Effector memory CD4-positive, alpha-beta T cell (primary cell): ENCODE measurements at places on chromosomes 11 and 22.

DNA sequence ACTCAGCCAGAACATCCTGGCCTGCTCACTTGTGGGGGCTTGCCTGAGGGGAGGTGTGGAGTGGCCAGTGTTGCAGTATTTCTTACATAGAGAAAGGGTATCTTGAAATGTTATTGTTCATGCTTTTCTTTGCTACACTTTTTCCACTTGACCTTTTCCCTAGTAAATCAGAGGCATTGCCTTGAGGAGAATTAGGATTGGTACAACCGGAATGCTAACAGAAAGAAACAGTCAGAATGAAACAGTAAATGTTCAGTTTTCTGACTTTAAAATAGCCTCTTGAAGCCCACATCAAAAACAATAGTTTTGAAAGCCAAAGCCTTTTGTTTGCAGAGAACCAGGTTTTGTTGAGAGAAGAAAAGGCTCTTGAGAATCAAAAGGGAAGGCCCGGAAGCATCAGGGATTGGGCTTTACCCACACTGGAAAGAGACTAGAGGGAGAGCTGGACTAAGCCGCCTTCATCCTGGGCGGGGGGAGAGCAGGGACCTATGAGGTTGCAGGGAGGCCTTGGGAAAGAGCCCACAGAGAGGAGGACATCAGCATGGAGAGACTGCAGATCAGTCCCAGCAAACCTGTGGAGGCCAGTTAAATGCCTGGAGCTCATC is 12.4 kb downstream of the ADM start:
- DNase-seq: no peak

DNA sequence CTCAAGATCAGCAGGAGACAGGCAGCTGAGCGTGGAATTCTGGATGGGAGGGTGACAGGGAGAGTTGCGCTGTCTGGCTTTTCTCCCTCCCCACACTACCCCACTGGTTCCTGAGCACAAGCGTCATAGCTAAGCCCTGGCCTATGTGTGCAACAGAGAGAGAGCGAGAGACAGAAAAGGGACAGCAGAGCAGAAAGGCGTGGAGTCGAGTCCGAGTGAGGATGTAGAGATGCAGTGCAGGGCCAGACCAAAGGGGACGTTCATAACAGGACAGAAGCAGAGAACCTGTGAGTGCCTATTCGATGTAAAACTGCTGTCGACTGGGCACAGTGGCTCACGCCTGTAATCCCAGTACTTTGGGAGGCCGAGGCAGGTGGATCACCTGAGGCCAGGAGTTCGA is 94.0 kb upstream of the TMEM45B start:
- no peak for DNase-seq

GRCh38 chr11:34072832-34073231 is 21.3 kb downstream of the CAPRIN1 start:
- DNase-seq: no peak

GRCh38 chr11:59615120-59615636 is 396 bp downstream of the OSBP start:
- DNase-seq: peak; percentile 72

DNA sequence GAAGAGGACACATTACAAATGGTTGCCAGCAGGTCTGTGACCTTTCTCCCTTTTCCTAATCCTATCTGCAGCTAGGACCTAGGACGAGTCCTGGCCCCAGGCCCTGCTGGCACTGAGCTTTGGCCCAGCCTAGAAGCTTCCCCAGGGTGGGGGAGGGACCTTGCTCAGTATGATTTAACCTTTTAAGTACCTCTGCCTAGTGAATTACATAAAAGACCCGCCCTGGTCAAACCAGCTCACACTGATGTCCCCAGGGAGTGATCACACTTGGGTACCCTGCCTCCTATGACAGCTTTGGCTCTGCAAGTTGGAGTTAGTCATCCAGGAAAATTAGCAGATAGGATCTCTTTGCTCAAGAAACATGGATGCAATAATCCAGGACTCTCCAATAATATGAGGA is 21.9 kb downstream of the ASCC2 start:
- DNase-seq: no peak

- no peak for DNase-seq
Observed at GRCh38 chr11:5335170-5335569, 8.2 kb downstream of the OR51B5 start.

DNA sequence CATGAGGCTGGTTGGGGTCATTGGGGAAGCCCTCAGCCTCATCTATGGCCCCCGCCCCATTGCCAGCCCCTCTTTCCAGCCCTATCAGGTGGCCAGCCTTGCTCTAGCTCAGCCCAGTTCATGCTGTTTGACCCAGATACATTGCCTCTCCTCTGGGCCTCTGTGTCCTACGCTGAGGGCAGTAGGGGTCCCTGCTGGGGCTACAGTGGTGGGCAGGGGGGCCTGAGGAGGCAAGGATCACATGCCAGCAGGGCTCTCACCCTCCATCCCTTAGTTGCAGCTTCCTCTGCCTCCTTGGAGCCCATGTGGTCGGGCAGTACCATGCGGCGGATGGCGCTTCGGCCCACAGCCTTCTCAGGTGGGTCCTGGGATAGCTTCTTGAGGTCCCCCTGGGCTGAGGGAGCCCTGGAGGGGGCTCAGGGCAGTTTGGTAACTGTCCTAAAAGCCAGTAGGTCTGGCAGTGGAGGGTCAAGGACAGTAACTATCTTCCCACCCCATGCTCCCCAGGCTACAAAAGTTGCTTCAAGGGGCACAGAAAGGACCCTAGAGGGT is 19.2 kb downstream of the EMID1 start:
- DNase-seq: no peak

DNA sequence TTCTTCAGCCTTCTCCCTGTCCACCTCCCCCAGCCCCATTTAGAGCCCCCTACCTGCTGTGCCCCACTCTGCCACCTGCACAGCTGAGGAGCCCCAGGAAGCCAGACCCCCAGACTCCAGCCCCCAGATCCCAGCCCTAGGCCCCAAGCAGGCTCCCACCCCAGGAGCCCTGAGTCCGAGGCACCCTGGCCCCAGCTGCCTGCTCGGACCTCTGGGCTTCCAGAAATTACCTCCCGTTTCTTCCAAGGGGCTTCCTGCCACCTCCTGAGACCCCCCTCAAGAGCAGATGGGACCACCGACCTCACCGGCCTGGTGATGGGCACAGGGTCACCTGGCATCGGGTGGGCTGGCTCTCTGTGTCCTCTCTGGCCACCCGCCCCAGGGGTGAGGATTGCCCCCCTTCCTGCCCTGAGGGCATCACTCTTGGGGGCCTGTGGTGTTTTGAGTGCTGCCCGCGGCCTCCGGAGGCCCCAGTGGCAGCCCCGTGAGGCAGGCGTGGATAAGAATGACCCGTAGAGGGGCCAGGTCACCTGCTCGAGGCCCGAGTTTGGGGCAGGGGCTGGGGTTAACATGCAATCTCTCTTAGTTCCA is 18.3 kb upstream of the TALDO1 start:
- DNase-seq: no peak

- DNase-seq: no peak
Observed at GRCh38 chr22:45006964-45007390, 2.8 kb downstream of the PHF21B start.

DNA sequence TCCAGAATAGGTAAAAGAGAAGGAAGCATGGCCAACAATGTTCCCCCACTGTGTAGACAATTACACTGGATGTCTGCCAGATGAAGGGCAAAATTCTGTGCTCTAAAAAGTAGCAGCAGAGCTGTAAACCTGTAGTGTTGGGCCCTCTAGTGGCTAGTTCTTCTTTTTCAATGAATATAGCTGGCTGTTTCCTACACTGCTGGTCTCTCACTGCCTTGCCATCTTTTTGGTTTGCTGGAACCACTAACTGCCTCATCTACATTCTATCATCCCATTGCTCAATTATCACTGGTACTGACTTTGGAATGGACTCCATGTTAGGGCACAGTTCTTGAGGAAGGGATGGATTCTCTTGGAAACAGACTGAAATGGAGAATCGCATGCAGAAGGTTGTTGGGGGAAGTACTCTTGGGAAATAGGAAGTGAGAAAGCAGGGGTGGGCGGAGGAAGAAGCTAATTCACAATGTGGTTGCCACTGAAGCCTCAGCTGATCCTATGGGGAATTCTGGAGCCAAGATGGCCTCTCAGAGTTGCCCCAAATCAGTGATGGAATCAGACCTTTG is 17.9 kb downstream of the KCNE3 start:
- peak; percentile 5 for DNase-seq
